ENCODE measurements at places on chromosomes 6 and 20.

DNA sequence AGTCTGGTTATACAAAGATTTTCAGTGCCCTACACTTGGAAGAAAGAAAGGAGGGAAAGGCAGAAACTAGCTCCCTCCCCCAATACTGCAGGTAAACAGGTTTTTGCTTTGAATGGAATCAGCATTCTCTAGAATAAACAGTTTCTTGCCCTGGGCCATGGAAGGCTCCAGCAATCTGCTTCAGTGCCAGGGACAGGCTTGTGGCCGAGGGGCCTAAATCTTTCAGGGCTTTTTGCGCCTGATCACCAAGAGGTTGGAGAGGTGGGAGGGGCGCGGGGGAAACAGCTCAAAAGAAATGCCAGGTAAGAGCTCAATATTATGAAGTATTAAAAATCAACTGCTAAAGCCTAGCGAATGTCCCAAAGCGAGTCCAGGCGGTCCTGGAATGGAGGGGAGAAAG lies 23.8 kb downstream of the TFAP2B start:
- DNase-seq = no peak

GRCh38 chr20:53493311-53493857 lies 100.3 kb downstream of the ZNF217 start:
- no peak for DNase-seq

DNA sequence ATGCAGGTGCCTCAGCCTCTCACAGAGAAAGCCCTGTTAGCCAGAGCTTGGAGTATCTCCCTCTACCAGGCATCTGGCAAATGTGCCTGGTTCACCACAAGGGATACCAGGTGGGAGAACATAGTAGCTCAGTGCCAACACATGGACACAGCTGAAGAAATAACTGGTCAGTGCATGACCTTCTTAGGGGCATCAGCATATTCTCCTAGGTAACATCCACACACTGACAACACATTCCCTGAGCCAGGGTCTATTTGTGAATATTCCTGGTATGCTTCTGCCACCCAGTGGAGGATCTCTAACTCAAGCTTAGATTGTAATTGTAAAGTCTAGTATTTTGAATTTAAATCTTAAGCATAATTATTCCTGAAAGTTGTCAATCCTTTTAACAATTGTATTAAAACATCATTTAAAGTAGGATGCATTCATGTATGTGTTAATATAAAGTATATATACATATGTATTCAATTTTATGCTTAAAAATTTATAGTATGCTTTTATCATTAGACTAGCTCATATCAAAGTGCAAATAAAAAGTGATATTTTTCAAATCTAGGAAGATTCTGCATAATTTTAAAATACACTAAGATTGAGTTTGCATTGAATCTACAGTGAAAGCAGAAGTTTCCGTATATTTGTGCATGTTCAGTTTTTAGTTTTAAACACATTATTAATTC lies 45.3 kb upstream of the COL21A1 start:
- DNase-seq = no peak

DNA sequence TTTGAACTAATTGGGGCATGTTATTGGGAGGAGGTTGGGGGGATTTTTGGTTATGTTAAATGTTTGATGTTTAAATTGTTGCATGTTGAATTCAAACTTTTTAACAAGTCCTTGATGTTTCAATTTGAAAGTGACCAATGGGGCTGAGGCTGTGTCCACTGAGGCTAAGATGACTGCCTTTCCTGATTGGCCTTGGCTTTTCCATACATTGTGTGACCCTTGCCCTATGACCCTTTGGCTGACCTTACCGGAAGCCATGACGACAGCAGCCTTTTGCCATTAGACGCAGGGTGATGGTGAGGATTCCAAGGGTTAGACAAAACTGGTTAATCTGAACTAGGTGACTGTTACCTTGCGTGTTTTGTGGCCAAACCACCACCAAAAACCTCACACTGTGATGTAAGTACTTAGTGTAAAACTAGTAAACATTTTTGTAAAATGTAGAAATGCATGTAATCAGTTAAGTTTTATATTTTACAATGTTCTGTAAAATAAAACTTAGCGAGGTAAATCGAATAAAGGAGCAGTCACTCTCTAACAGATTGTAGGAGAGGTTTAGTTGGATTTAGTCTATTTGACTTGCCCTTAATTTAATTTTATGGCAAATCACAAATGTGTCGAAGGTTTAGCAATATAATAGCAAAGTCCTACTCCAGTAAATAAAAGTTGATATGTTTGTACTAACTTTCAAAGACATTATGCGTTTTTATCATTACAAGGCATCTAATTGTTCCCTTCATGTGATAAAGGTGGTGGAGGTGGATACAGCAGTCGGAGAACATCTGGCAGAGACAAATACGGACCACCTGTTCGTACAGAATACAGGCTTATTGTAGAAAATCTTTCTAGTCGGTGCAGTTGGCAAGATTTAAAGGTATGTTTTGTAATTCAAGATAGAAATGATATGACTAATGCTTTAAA lies 1.6 kb downstream of the SRSF6 start:
- DNase-seq = peak; percentile 23

- DNase-seq = no peak
These were observed 121.3 kb downstream of the SLC23A2 start for GRCh38 chr20:4880051-4880450.

DNA sequence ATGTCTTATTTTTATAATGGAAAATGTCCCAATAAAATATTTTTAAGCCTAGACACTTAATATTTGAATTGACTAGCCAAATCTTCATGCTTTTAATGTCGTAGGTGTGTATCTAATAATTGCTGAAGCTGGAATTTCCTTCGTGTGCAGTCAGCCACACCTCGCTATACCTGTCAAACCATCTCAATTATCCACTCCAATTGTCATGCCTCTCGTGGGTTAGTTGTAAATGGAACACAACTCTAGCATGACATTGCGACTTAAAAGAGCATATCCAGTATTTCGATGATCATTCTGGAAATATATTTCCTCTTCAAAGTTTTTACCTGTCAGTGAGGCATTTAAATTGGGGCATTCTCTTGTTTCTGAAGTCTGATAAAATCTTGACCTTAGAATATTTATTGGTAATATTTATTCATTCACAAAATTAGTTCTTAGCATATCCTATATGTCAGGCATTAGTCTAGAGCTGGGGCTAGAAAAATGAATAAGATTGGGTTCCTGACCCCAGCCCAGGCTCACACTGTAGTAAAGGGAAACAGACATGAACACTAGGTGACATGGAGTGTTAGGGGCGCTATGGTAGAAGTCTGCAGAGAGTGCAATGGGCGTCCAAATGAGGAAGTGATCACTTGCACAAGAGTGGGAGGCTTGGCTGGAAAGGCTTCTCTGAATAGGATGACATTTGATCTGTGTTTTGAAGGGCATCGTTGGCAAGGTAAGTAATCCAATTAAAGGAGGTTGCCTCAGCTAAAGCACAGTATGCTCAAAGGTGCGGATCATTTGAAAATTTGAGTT lies 11.0 kb upstream of the CFAP206 start:
- no peak for DNase-seq
